ENCODE measurements at places on chromosomes 1 and 21.
A peak's percentile ranks its signal among the peaks of the same experiment; 100 is the strongest.

DNA sequence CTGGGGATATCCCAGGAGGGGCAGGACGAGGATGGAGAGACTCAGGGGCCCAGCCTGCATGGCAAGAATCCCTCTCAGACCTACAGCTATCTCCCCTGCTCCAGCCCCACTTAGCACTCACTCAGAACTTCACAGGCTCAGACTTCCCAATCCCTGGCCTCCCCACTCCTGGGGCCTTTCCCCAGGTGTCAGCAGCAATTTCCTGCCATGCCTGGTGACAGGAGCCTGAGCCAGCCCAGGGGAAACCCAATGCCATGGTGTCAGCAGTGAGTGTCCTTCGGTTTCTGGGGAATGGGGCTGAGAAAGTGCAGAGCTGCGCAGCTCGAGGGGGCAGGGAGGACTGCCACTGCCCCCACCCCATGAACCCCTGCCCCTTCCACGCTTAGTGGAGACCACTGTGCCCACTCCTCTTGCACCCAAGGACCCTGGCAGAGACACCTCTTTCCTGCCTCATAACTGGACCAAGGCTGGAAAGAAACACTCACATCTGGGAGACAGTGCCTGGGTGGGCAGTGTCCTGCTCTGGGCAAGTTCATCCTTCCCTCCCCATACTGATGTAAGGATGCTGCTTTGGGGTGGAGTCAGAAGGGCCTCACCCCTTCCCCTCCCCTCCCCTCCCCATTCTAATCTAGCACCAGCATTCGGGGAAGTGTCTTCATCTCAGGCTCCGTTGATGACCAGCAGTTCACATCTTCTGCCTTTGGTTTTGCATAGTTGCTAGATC is 17.1 kb upstream of the UBL4B start:
- DNase-seq, result no peak

GRCh38 chr21:23951251-23951650 is 1656.0 kb downstream of the MRPL39 start:
- DNase-seq, result no peak

DNA sequence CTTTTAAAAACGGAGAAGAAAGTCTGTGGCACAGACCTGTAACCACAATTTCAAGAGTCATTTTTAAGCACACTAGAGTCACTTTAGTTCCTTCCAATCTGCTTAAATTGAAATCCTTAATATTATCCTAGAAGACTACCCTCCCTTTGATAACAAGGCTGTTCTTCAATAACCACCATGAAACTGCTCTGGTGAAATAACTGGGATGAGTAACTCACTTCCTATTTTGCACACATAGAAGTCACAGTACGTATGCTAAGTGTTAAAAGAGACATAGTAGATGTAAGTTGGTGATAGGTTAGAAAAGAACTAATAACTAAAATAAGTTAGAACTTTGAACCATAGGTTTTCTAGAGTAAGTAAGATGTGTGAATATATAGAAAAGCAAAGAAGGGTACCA is 107.8 kb downstream of the NME7 start:
- no peak for DNase-seq

GRCh38 chr1:203281851-203282661 is 23.3 kb upstream of the BTG2 start:
- no peak for DNase-seq

GRCh38 chr1:206912445-206913095 is 9.2 kb downstream of the FCMR start:
- peak; percentile 53 for DNase-seq

DNA sequence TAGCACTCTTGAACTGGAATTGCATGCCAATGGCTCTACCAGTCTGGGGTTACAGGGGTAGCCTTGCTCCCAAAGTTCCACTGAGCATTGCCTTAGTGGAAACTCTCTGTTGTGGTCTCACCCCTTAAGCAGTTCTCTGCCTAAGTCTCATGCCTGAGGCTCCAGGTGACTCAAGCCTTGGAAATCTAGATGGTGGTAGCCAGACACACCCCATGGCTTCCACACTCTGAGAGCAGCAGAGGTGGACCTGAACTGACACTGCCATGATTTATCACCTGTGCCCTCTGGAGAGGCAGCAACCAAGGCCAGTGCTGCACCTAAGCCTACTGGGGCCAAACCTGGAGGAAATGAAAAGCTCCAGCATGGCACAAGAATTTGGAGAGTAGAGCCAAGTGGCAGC is 285.7 kb upstream of the PKN2 start:
- no peak for DNase-seq

DNA sequence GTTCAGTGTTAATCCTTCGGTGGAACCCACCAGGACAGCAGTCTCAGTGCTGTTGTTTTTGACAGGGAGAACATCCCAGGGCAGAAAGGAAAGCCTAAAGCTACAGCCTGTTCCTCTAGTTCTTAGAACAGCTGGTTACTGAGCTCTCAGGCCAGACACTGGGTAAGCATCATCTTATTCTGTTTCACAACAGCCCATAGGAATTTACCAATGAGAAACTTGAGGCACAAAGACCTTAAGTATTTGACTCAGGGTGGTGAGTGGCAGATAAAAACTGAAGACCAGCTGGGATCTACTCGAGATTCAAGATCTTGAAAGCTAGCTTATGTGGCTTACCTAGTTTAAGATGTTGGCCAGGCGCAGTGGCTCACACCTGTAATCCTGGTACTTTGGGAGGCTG is 9.4 kb upstream of the NEK2 start:
- no peak for DNase-seq

DNA sequence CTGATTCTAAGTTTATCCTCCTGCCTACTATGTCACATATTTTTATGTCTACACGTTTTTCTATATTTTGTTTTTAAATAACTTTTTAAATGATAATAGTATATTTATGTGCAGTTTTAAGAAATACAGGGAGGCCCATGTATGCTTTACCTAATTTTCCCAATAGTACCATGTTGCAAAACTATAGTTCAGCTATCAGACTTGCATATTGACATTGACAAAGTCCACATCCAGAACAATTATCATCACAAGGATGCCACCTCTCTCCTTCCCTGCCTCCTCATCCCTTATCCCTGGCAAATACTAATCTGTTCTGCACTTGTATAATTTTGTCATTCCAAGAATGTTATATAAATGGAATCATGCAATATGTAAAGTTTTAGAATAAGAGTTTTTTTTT is 90.9 kb downstream of the CRB1 start:
- no peak for DNase-seq

DNA sequence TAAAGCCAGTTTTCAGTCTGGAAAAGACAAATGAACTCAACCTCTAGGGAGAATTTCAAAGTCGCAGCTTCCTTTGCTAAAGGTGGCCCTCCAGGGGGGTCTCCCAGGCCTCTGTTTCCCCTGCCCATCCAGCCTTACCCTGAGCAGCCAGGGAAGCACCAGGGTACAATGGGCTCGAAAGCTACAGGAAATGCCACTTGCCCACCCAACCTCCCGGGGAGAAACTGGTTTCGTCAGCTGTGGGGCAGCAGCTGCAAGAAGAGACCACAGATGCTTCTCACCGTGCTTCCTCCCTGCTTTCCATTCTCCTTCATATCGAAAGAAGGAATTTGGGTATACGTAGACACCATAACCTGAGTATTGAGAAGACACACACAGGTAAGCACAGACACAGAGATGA is 1.7 kb downstream of the MORN1 start:
- DNase-seq, result no peak

DNA sequence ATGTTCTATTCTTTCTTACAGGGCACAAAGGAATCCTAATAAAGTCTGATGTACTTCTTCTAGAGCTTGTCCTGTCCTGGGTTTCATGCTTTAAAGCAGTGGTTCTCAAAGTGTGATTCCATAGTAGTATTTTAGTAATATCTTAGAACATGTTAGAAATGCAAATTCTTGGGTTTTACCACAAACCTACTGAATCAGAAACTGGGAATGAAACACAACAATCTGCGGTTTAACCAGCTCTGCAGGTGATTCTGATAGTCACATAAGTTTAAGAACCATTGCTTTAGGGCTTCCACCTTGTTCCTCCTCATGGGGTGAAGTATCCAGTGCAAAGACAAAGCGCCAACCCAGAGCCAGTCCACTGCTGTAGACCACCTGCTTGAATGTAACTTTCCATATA is 41.1 kb downstream of the NGF start:
- DNase-seq, result no peak

DNA sequence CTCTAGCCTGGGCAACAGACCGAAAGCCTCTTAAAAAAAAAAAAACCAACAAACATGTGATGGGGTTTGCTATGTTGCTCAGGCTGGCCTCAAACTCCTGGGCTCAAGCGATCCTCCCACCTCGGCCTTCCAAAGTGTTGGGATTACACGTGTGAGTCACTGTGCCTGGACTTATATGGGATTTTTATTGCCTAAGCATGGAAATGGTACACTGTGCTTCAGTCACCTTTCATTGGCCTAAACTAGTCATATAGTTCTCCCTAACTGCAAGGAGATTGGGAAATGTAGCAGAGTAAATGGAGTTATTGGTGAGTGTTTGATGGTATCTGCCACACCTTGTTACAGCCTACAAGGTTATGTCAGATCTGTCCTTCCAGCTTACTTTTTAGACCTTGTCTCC is 17.2 kb upstream of the MEF2D start:
- DNase-seq, result no peak

- no peak for DNase-seq
Measured at GRCh38 chr1:198907423-198907746, 268.5 kb downstream of the PTPRC start.

- no peak for DNase-seq
Measured at GRCh38 chr1:25524568-25525360, 18.6 kb upstream of the LDLRAP1 start.

DNA sequence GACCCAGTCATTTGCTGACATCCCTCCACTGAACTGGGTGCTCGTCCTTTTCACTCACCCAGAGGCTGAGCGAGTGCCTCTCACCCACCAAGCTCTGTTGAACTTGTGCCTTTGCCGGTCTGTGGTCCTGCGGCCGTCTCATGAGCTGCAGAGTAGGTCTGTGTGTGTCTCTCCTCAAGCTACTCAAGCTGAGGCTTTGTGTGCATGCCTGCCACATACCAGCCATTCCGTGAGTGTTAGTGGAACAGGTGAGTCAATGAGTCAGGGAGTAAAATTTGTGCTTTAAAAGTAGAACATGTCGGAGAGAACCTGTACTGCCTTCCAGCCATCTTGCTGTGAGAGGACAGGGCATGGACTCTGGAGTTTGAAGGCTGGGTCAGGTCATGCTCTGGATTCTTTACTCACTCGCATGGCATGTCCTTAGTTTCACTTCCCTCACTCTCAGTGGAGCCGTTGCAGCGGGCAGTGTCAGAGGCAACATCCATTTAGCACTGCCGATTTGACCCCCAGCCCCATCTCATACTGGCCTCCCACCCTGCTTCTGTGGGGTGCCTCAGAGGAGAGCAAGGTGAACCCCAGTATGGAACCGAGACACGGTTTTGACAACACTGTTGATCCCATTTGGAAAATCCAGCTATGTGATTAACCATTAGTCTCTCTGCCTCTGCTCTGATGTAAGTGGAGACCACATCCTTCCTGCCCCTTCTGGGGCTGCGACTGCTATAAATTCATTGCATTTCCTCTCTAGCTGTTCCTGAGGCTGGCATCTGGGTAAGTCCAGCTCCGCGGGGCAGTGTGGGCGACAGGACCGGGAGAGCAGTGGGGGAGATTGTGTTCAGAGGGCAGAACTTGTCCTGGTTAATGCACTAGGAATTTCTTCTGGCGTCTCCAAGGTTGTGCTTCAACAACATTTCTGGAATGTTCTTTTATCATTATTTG is at the start of gene NLRP3:
Gene NLRP3 (plus strand): TSS at position 751 of the 939 bp plus-strand sequence. CDS start 2,628 bp downstream, outside the sequence.
- no peak for DNase-seq

DNA sequence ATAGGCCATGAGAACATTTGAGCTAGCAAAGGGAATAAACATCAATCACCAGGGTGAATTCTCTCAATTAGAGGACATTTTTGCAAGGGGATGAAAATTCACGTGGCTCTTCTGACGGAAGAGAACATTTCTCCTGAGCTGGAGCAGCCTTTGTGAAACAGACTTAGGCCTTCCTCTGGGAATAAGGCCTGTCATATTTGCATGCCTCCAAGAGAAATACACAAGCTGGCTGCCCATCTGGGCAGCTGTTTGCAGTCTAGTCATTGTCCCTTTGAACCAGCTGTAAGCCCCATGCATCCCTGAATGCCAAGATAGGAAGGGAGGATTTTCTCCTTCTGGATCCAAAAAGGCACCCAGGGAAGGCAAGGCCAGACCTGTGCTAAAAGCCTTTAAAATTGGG is 5.5 kb downstream of the LEMD1 start:
- no peak for DNase-seq

GRCh38 chr1:191582169-191582568 is 576.1 kb upstream of the RGS18 start:
- DNase-seq, result no peak

DNA sequence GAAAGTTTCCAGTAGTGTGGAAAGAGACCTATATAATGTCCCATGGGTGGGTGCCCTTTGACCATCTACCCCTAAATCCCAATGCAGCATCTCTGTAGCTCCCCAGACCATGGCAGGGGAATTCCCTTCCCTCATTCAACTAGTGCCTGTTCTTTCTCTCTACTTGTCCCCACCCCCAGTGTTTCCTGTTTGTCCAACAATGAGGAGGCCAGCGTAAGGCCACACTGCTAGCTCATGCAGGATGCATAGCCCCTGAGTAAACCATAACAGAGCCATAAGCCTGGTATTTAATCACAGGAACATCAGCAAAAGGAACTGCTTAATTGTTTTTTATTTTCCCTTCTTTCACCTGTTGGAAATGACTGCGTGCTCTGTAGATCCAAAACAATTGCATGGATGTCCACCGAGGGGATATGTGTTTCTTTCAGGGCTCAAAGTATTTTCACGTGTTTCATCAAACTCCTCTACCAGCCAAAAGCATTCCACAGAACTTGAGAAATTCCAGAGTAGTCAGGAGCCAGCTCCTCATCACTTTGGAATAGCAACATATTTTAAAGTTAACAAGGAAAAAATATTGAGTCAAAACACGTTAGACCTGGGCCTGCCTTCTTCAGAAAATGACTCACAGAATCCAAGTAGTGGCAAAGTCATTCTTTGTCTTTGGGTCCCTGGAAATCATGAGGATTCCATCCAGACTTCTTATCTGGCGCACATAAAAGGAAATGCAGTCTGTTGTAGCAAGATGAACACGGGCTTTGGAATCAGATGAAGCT is 162.5 kb upstream of the SGIP1 start:
- DNase-seq, result no peak

DNA sequence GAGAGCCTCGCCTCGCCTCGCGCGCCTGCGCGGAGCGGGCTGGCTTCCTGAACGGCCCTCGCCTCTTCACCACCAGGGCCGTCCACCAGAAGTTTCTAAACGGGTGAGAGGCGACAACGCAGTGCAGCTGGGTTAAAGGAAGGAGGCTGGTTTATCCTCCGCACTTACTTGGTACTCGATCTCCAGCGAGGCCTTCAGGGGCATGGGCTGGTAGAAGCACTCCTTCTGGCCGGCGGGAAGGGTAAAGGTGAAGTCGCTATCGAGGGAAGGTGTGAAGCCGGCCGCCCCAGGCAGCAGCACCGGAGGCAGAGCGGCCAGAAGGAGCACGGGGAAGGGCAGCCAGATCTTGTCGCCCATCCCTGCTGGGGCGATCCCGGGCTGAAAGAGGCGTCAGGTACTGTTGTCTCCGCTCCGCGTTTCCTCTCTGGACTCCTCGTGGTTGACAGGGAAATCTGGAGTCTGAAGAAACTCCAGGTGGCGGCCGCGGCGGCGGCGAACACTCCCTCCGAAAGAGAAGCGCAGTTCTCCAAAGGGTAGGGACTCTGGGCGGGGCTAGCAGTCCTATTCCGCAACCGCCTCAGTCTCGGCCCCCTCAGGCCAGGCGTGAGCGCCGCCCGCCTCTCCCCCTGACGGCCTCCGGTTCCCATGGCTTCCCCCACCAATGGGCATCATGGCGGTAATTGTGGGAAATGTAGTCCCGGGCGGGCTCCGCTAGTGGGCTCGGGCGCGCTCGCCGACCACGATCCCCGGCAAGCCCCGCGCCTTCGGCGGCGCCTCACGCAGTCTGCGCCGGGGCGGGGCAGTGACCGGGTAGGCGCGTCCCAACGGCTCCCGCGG is at the start of gene TMED5:
Gene TMED5 (minus strand): TSS at position 528 of the 837 bp plus-strand sequence. CDS start 171 bp downstream, at position 357.
- peak; percentile 98 for DNase-seq

GRCh38 chr1:3351449-3352298 is 102.8 kb upstream of the ARHGEF16 start:
- DNase-seq, result no peak
